Cortex of kidney (tissue), 1 donor: ENCODE measurements at places on chromosomes 7 and 10.

- DNase-seq = no peak
Observed at GRCh38 chr10:129329385-129330055, 137.5 kb upstream of the MGMT start.

- no peak for DNase-seq
Observed at GRCh38 chr10:17278607-17279240, 50.7 kb downstream of the VIM start.

- no peak for DNase-seq
Observed at GRCh38 chr10:128609460-128609859, 483.2 kb upstream of the MKI67 start.

DNA sequence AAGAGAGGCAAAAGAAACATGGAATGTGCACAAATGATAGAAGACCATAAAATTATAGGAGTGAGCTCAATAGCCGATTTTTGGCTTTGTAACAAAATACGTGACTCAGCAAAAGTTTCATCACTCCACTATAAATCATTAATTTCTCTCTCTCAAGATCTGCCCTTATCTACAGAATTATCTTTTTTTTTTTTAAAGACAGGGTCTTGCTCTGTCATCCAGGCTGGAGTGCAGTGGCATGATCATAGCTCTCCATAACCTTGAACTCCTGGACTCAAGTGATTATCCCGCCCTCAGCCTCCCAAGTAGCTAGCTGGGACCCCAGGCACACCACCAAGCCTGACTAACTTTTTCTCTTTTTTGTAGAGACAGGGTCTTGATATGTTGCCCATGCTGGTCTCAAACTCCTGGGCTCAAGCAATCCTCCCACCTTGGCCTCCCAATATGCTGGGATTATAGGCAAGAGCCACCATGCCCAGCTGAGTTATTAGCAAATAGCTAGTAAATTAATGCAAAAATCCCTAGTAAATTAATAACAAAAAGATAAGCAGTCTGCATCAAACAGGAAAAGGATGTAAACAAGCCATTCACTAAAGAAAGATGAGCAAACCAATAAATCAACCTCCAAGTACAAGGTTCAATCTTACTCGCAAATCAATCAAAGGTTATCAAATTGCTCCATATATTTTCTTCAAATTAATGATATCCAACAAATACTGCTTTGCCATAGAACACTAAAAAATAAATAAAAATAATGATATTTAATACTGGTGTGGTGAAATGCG is 450.7 kb downstream of the PARD3 start:
- DNase-seq = no peak

- DNase-seq = no peak
Observed at GRCh38 chr10:44992070-44992731, 8.5 kb upstream of the ZNF22 start.

- DNase-seq = no peak
Observed at GRCh38 chr10:124342136-124342820, 76.4 kb downstream of the OAT start.

GRCh38 chr7:47529826-47530555 is 51.9 kb downstream of the TNS3 start:
- no peak for DNase-seq

DNA sequence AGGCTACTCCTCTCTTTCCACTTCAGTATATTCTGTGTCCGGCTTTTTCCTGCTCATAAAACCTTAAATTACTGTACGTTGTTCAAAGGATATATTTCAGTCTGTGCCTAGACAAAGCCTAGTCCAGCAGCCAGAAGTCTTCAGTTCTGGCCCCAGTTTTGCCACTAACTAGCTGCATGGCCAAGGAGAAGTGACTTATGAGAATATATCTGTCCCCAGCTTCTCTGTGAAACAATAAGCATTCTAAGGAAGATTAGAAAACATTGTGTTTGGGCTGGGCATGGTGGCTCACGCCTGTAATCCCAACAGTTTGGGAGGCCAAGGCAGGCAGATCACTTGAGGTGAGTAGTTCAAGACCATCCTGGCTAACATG is 105.0 kb upstream of the HDAC9 start:
- DNase-seq = no peak

DNA sequence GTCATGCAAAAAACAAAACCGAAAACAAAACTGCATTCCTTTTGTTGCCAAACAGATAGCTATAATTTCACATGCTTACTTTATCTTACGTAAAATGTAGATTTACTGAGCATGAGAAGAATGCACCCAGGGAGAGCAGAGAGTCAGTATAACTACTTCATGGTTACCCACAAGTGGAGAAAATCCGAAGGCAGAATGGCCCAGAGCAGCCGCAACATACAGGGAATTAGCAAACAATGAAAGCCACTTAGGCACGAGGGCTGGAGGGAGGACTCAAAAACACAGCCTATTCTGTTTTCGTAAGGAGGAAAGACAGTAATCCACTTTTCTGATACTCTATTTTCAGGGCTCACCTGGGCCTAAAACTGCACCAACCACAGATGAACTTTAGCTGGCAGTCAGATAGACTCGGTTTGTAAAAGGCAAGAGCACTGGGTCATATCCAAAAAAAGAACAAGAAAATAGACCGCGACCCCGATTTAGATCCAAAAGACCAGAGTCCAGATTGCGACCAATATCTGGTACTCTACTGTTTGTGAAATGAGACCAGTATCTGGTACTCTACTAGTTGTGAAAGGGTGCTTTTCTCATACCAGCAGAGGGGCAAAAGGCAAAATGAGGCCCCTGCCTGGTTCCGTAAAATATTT is 1.3 kb downstream of the ITPRIP start:
- DNase-seq = no peak

DNA sequence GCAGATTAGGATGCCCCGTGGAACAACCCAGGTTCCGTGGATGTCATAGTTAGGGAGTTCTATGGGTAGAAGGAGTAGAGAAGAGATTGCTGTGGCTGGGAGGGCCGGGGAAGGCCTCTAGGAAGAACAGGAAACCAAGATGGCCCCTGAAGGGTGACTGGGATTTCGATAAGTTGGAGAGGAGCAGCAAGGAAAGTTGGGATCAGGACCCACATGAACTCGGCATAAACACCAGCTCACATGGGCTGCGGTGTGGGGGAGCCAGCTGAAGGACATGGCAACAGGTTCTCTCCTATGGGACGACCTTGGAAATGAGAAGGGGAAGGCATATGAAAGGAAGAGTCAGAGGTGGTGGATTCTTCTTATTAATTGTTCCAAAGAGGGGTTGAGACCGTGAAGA is 333.7 kb upstream of the SHH start:
- no peak for DNase-seq

- no peak for DNase-seq
Observed at GRCh38 chr10:119364645-119365600, 157.6 kb downstream of the GRK5 start.

GRCh38 chr7:100545360-100546128 is 6.5 kb downstream of the AGFG2 start:
- DNase-seq = no peak

GRCh38 chr7:148787571-148788295 is 89.0 kb downstream of the CUL1 start:
- no peak for DNase-seq

GRCh38 chr10:54159924-54160323 is 641.1 kb downstream of the PCDH15 start:
- no peak for DNase-seq

DNA sequence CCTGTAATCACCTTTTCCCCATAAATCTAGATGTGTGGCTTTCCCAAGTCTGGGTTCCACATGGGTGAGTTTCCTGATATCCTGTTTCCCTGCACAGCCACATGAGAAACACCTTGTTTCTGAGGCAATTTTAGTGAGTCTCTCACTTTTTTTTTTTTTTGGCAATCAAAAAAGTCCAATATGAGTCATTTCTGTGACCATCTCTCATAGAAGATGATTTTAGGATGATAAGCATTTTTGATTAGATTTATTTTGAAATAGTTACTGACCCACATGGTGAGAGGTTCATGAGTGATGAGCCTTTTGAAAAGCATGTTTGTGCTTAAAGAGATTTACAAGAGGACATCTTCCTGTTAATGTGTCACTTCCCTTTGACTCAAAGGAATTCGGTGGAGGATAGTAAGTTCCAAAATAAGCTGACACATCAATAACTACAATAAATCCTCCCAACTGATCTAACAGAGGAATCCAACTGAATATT is 464.0 kb downstream of the INHBA start:
- DNase-seq = no peak

GRCh38 chr10:17028798-17029197 is 100.8 kb downstream of the CUBN start:
- no peak for DNase-seq
